ENCODE measurements at places on chromosomes 16 and 17.

DNA sequence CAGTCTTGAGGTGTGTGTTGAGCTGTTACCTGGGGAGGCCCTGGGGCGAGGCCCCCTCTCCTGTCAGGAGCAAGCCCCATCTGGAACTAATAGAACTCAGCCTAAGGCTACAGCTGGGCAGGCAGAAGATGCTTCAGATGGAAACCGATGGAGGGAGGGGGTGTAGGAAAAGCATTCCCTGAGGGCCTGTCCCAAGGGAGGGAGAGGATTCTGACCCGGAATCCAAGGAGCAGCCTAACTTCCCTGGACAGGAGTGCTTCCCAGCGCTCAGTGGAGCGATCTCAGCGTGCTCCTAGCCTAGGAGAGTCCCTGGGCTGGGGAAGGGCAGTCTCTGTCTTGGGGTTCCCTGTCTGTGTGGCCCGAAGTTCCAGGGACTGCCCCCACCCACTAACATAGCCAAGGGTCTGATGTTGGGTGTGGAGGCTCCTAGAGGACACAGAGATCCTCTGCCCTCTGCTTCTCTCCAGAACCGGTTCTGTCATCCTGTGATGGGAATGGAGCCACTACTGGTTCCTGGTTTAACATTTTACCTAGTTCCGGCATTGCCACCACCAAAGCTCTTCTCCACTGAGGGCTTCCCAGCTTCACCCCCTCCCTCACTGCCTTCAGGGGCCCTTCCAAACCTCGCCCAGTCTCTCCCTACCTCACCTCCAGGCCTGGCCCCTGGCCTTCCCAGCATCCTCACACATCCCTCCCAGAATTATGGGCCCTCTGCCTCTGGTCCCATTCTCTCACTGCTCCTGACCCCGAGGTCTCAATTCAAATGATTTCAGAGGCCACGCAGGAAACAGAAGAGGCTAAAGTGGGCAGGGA, 58.7 kb downstream of the RTN4RL1 start:
- peak; percentile 88 for DNase-seq

- DNase-seq, result no peak
Measured at GRCh38 chr17:65564793-65565192, 3.3 kb upstream of the AXIN2 start.

GRCh38 chr16:85312642-85313525, 200.6 kb upstream of the CIBAR2 start:
- DNase-seq, result no peak

- DNase-seq, result peak; percentile 61
Measured at GRCh38 chr17:4503283-4504025, 4.8 kb downstream of the SPNS2 start.

DNA sequence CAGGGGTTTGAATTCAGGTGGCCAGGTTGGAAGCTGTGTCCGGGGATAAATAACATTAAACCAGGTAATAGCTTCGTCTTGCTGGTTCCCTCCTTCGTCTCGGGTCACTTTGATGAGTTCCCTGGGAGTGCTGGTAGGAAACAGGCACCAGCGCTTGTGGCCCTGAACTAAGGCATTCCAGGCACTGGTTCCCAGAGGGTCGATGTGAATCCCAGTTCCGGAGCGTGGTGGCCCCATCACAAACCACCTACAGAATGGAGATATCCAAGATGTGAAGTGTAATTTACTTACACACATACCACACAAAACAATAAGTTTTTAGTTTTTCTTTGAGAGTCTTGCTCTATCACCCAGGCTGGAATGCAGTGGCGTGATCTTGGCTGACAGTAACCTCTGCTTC, 2.6 kb downstream of the JMJD6 start:
- no peak for DNase-seq

- no peak for DNase-seq
Measured at GRCh38 chr16:56815721-56816120, 49.3 kb upstream of the SLC12A3 start.

DNA sequence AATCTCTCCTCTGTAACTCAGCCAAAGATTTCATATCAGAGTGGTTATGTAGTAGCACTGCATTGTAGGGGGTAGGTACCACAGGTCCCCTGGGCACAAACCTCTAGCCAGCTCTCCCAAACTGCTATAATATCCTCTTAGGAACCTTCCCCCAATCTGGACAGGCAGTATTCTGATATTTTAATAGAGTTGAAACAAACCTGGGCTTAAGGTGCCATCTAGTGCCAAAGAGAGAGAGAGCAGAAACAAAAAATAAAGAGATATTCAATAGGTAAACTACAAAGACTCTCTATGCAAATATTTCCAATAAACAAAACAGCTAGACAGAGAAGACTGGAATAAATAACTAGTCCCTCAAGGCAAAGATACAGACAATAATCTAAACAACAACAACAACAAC, 1070.0 kb downstream of the CDH11 start:
- peak; percentile 7 for DNase-seq

- DNase-seq, result no peak
Measured at GRCh38 chr17:22278302-22279275, 586.3 kb downstream of the KCNJ18 start.

DNA sequence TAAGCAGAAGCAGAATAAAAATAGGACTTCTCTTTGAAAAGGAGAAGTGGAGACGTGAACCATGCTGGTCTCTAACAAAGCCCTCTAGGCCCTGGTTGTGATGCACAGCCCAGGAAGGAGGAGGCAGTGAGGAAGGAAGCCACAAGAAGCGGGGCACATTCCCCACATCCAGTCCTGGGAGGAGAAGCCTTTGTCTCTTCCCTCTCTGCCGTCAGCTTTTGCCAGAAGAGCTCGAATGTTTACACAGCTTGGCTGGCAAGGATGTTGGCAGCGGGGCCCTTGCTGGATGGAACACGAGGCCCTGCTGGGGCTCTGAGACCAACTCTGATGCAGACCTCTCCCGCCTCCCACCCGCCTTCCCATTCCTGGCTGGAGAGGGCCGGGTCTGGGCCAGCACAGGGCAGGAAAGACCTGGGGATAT, 91.3 kb downstream of the MAF start:
- peak; percentile 11 for DNase-seq

DNA sequence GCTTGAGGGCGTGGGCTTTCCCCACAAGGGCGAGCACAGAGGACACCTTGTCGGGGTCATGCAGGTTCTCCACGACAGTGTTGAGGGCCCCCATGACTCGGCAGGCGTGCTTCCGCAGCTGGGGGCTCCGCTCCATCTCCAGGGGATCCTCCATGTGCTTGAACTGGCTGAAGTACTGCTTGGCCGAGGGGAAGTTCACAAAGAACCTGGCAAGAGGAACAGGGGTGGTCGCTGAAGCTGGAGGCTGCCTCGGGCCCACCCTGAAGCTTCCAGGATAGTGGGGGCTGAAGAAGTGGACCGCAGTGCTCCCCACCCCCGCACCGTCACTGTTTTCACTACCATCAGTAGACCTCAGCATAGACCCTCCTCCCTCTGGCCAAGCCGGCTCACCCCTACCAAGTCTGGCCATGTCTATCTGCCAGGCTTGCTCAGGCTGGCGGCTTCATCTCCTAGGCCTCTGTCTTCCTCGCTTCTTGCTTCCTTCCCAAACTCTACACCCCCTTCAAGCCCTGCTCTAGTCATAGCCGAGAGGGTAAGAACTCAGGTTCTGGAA, 5.9 kb downstream of the CYGB start:
- no peak for DNase-seq

DNA sequence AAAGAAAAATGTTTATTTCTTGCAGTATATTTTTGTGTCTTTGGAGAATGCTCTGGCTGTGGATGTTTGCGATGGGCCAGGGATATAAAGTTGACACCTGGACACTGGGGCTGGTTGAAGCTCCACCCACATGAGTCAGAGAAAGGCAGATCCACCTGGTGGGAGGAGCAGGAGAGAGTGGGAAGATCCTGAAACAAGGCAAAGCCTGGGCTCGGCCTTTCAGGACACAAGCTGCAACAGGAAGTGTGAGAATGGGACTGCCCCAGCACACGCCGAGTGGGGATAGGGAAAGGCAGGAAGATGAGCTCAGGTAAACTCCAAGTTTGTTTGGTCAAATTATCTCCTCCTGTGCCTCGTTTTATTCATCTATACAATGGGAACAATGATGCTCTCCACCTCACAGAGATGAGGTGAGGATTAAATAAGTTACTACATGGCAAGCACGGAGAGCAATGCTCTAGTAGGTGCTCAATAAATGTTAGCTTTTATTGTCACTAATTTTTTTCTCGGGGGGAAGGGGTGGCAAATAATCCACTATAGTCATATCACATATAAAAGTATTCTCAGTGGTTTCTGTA, 21.4 kb upstream of the PITPNM3 start:
- DNase-seq, result peak; percentile 65

DNA sequence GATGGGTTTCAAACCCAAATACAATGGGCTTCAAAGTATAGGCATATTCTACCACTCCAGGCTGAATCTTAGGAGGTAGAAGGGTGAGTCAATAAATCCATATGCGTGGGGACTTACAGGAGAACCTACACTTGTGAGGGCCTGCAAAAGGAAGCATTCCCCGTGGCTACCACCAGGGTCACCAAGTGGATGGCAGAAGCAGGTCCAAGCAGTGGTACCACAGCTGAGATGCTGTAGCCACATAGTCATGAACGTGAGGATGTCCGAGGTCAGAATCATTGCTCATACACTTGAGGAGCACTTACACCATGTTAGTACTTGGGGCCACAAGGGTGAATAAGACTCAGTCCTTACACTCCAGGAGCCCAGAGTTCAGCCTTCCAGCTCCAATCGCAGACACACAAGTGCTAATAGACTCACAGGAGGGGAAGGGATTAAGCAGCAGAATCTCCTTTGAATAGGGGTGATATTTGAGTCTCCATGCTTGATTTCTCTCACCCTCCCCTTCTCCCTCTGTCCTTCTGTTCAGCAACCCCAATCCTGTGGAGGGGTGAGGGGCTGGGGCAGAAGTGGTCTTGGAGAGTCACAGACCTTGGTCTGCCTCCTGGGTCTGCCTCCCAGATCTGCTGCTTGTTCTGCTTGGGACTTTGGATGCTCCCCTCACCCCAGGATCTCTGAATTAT, 42.5 kb upstream of the ASIC2 start:
- DNase-seq, result no peak

DNA sequence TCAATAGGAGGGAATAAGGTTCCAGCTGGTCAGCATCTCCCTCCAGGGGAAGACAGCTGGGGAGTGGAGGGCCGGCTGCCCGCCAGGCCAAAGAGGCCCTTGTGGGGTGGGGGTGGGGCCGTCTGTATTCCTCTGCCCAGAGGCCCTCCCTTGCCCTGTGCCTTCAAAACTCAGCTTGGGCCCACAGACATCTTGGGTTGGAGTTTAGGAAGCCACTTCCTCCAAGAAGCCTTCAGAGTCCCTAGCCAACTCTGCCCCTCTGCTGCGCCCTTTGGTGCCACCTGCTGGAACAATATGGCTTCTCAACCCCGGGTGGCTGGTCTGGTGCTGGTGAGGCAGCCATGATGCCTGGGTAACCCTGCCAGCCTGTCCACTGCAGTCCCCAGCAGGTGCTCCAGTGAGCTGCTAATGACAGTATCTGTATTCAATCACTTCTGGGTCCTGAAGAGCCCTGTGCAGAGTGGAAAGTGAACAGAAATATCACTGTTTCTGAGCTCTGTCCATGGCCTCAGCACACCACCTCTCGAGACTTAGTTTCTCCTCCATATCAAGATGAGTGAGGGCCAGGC, 16.7 kb downstream of the HSD11B2 start:
- peak; percentile 72 for DNase-seq

- no peak for DNase-seq
Measured at GRCh38 chr16:14321542-14321941, 250.4 kb downstream of the MRTFB start.

DNA sequence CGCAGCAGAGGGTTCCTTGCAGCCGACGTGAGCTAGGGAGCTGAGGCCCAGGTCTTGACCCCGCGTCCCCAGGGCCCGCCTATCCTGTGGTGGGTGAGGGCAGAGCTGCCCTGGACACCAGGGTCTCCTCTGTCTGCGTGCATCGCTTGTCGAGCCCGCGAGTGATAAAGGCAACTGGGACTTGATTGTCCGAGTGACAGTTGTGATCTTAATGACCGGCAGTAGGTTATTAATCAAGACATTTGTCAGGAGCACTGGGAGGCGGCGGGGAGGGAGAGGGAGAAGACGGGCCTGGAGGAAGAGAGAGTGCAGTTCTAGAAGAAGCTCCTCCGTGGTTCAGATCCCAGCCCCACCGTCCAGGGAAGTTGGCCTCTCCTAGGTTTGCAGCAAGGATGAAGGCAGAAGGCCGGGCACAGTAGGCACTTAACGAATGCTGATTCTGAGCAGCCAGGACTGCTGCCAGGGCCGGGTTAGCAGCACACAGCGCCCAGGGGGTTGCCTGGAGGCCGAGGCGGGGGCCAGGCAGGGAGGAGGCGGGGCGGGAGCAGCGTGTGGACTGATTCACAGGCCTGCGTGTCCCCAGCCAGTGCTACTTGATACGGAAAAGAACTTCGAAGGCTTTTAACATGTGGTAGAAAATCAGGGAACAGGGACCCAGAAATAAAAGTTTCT, 11.3 kb upstream of the GSE1 start:
- DNase-seq, result peak; percentile 33

DNA sequence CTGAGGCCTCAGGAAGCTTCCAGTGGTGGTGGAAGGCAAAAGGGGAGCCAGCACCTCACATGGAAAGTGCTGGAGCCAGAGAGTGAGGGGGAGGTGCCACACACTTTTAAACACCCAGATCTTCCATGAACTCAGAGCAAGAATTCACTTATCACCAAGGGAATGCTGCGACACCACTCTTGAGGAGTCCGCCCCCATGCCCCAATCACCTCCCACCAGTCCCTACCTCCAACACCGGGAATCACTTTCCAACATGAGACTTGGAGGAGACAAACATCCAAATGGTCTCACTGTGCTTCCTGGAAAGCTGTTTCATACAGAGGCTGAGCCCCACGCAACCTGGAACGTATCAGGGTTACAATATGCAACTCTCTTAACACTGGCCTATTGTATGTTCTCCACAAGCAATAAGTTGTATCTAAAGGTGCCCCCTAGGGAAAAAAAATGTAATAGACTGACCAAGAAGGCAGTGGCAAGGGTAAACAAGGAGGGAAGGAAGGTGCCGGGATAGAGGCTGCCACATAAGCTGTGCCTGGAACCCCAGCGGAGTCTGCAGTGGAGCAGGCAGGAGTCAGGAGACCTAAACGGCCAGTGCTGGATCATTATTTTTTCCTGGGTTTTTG, 106.7 kb upstream of the FOXF1 start:
- no peak for DNase-seq

- peak; percentile 24 for DNase-seq
Measured at GRCh38 chr16:88077328-88078108, 126.3 kb downstream of the BANP start.

GRCh38 chr17:35028531-35029262, 34.8 kb downstream of the RFFL start:
- no peak for DNase-seq

DNA sequence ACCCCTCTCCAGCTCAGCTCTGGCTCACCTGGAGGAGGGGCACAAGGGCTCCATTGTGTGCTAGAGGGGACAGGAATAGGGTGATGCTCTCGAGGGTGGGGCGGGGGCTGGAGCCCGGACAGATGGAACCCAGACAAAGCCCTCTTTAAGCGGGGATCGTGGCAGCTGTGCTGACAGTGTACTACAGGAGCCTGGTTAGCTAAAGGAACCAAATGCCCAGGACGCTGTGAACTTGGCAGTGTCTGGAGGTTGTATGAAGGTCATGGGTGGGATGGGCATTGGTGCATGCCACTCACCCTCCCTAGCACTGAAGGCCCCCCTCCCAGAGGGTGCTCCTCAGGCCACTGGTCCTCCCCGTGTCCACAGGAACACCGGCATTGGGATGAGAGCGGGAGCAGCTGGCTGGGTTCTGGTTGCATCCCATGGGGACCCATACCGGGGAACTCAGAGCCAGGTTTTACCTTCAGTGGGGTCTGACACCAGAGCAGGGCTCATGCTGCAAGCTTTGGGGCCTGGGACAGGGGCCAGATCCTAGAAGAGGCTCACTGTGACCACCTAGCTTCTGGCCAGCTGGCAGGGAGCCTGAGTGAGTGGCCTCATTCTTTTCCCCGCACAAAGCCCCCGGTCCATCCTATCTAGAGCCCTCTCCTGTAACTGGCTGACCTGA, 11.9 kb downstream of the KIF19 start:
- no peak for DNase-seq

- no peak for DNase-seq
Measured at GRCh38 chr17:32899236-32900013, 22.5 kb upstream of the MYO1D start.

Data from ELF-1 (cell line).